ENCODE measurements at places on chromosomes 1 and 21.

DNA sequence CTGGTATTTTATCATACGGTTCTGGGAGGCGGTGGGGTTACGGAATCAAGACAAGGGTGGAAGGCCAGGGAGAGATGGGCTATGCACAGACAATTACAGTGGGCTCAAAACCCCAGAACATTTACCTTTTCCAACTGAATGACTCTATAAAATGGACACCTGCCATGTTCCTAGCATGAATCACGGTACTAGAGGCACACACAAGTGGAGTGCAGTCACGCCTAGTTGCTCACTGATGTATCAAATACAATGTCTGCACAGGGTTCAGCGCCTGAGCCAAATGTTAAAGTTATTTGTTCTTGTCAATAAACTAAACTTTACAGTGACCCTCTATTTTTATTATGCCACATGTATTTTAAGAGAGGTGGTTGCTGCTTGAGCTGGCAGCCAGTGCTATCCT is 121.4 kb downstream of the ATG4C start:
- DNase-seq = no peak

- no peak for DNase-seq
Observed at GRCh38 chr1:157993918-157994605, 617 bp downstream of the KIRREL1 start.

DNA sequence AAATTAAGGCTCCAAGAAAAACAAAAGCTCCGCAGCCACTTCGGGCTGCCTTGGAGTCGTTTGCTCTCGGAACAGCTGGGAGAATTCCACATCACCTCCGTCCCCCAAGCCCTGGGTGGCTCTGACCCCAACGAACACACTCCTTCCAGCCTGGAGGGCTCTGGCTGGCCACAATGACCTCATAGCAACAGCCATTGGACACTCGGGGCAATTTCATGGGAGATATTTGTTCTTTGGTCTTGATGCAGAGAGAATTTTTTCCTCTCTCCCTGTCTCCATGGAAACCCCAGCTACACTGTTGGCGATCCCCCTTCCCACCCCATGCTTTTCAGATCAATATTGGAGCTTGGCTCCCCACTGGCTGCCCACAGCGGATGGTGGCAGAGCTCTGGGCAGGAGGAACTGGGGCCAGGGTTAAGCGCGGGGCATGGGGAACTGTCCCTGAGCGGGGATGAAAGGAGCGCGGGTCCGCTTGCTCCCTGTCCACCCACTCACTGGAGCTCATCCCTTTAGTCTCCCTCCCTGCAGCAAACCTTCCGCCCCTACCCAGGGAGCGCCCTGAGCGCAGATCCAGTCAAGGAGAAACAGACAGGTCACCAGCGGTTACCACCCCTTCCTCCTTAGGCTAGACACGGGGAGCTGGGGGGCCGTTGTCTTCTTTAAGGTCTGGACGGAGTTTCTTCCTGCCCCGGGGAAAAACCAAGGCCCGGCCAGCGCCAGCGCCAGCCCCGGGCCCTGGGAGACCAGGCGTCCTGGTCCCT is 1.2 kb downstream of the WNT4 start:
- no peak for DNase-seq

DNA sequence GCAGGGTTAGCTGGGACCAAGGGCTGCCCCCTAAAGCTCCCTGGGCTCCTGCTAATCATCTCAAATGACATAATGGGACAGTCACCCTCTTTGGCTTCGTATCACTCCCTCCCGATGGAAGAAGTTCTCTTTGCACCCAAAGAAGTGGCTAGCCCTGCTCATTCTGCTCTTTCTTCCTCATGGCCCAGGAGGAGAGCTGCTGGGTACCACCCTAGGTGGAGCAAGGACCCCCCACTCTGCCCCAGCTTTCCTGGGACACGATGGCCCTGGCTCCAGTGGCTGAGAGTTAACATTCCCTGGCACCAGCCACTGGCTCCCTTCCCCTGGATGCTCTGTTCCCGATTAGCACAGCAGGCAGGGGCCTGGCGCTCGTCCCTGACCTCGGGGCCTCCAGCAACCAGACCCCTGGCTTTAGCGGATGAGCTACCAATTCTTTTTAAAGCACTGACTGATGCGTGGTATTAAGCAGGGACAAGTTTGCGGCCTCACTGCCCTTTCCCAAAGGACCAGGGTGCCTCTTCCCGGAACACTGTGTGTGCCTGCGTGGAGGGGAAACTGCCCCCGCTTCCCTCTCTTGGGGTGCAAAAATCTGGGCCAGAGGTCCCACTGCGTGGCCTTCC is 1.2 kb downstream of the MYOM3 start:
- DNase-seq = no peak
